Hepatocyte (in vitro differentiated cells): ENCODE measurements at places on chromosomes 3 and 15. TPM values are rescaled to one million over a fixed set of nuclear protein-coding genes. Genes with fewer than 3 reads are reported as not detected.

Gene BCL6
- 40.3 and 46.5 TPM in 2 replicates for total RNA-seq

Gene MRPL46
- total RNA-seq = 29.0 and 33.3 TPM in 2 replicates

Gene HEMK1
- total RNA-seq = 18.5 and 18.6 TPM in 2 replicates

Gene IGSF11
- total RNA-seq = 0.40 TPM in 1 of 2 replicates, not detected in the other

Gene SI
- 77.3 and 78.4 TPM in 2 replicates for total RNA-seq

Gene EIF2B5
- 34.6 and 35.0 TPM in 2 replicates for total RNA-seq

GRCh38 chr15:62494197-62494596 is 329.1 kb upstream of the C2CD4B start:
- H3K27me3 ChIP-seq = no peaks in the 10 kb centered on the region
- H3K27ac ChIP-seq = no peak overlapping the region
- no peak overlapping the region for H3K4me3 ChIP-seq
- no peak for DNase-seq
- H3K4me1 ChIP-seq = peaks cover 13% of the 10 kb centered on the region

DNA sequence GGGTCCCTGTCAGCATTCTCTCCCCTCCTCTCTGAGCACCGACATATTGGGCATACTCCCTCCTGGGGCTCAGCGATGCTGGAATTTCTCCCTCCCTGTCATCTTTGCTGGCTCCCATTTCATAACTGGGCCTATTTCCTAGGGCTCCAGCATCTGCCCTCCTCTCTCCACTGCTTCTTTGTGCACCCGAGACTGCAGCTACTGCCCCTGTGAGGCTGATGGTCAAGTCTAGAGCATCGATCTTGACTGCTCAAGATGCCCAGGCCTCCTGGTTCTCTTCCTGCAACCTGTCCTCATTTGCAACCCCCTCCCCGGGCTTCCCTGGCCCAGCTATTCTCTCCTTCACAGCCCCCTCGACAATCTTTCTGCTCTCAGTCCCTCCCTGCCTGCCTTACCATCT is 53.5 kb downstream of the WHAMM start:
- H3K4me3 ChIP-seq = no peak overlapping the region
- H3K27me3 ChIP-seq = no peaks in the 10 kb centered on the region
- no peaks in the 10 kb centered on the region for H3K36me3 ChIP-seq
- DNase-seq = no peak
- no peak overlapping the region for H3K27ac ChIP-seq

- peak; percentile 86 for DNase-seq
- no peak overlapping the region for H3K27ac ChIP-seq
- no peak overlapping the region for H3K4me3 ChIP-seq
- H3K27me3 ChIP-seq = no peaks in the 10 kb centered on the region
- peaks cover 7% of the 10 kb centered on the region for H3K4me1 ChIP-seq
Observed at GRCh38 chr3:149808209-149808829, 4.7 kb upstream of the RNF13 start.

- H3K4me1 ChIP-seq = no peaks in the 10 kb centered on the region
- H3K27me3 ChIP-seq = no peaks in the 10 kb centered on the region
- H3K4me3 ChIP-seq = no peak overlapping the region
- no peak for DNase-seq
- H3K36me3 ChIP-seq = no peaks in the 10 kb centered on the region
- H3K27ac ChIP-seq = no peak overlapping the region
Observed at GRCh38 chr15:55834331-55834730, 91.4 kb upstream of the PRTG start.

- no peak for DNase-seq
- no peaks in the 10 kb centered on the region for H3K36me3 ChIP-seq
- no peaks in the 10 kb centered on the region for H3K27me3 ChIP-seq
- H3K4me3 ChIP-seq = no peak overlapping the region
- H3K27ac ChIP-seq = no peak overlapping the region
Observed at GRCh38 chr3:188482929-188483328, 329.0 kb downstream of the LPP start.

GRCh38 chr3:5032844-5033243 is 53.6 kb downstream of the BHLHE40 start:
- no peak overlapping the region for H3K27ac ChIP-seq
- no peaks in the 10 kb centered on the region for H3K36me3 ChIP-seq
- no peak overlapping the region for H3K4me3 ChIP-seq
- no peaks in the 10 kb centered on the region for H3K4me1 ChIP-seq

DNA sequence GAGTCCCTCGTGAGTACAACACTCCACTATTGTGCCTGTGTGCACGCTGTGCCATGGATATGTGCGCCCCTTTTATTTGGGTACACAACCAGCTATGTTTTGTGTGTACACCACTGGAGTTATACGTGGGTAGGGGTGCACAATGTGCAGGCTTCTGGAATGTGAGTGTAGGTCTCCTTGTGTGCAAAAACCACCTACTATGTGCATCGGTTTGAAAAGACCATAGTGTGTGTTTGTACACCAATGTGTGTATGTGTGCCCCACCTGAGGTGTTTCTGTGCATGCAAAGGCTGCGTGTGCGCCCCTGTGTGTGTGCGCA is 86.4 kb upstream of the ALDH1L1 start:
- no peak overlapping the region for H3K4me3 ChIP-seq
- no peaks in the 10 kb centered on the region for H3K36me3 ChIP-seq
- DNase-seq = no peak
- H3K27me3 ChIP-seq = no peaks in the 10 kb centered on the region

DNA sequence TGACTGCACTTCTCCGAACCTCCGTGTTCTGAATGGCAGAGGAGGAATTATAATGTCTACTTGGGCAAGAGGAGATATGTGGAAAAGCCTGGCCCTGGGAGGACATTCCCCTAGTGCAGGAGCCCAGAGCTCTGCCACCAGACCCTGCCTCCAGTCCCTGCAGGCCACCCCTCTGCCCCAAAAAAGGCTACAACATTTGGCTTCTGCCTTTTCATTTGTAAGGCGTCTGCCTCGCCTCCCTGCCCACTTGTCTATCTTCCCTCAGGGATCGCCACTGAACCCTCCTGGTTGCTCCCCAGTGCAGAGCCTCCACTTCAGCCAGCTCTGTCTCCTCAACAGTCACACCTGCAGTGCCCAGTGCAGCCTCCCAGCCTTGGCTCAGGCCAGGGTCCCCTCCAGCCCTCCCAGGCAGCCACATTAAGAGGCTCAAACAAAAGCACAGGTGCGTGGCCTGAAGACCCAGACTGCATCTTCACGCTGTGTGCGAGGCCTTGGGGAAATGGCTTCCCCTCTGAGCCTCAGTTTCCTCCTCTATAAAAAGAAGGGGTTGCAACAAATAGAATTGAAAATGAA is 125.9 kb upstream of the SMAD3 start:
- no peaks in the 10 kb centered on the region for H3K4me1 ChIP-seq
- H3K36me3 ChIP-seq = no peaks in the 10 kb centered on the region
- H3K4me3 ChIP-seq = no peak overlapping the region
- H3K27me3 ChIP-seq = no peaks in the 10 kb centered on the region
- no peak overlapping the region for H3K27ac ChIP-seq

GRCh38 chr3:158465074-158465473 is 105.9 kb upstream of the MLF1 start:
- H3K27ac ChIP-seq = no peak overlapping the region
- no peaks in the 10 kb centered on the region for H3K36me3 ChIP-seq
- H3K27me3 ChIP-seq = no peaks in the 10 kb centered on the region
- no peaks in the 10 kb centered on the region for H3K4me1 ChIP-seq

DNA sequence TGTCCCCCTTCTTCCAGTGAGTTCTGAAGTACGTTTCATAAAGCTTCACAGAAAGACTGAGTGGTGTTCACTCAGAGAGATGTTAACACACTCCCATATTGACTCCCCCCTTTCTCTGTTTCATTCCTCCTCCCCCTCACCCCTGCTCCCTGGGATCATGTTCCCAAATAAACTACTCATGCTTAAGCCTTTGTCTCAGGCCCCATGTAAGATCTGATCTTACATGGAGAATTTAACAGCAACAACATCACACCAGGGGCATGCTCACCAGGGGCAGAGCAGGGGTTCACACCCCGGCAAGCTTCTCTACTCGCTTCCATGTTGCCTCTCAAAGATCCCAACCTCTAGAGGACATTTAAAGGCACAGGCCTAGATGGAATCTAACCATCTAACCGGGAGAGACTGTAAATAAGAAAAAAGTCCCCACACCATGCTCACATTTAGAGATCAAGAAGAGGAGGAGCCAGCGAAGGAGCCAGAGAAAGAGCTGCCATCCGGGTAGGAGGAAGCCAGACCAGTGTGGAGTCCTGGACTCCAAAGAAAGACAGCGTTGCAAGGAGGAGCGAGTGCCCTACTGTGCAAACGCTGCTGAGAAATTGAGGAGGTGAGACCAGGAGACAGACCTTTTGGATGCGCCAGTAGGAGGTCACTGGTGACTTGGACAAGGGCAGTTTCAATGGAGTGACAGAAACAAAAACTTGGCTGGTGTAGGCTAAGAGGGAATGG is 21.4 kb upstream of the SRP14 start:
- H3K4me3 ChIP-seq = no peak overlapping the region
- no peak for DNase-seq
- H3K36me3 ChIP-seq = no peaks in the 10 kb centered on the region
- H3K27me3 ChIP-seq = no peaks in the 10 kb centered on the region
- H3K27ac ChIP-seq = no peak overlapping the region
- no peaks in the 10 kb centered on the region for H3K4me1 ChIP-seq

GRCh38 chr3:98039322-98040024 is 4.4 kb upstream of the GABRR3 start:
- H3K4me1 ChIP-seq = no peaks in the 10 kb centered on the region
- H3K27ac ChIP-seq = no peak overlapping the region
- peak overlapping the region; percentile 45 for H3K4me3 ChIP-seq
- H3K36me3 ChIP-seq = no peaks in the 10 kb centered on the region
- peak; percentile 80 for DNase-seq
- H3K27me3 ChIP-seq = no peaks in the 10 kb centered on the region

- no peak overlapping the region for H3K4me3 ChIP-seq
- H3K27me3 ChIP-seq = no peaks in the 10 kb centered on the region
- no peaks in the 10 kb centered on the region for H3K36me3 ChIP-seq
- no peak overlapping the region for H3K27ac ChIP-seq
- no peaks in the 10 kb centered on the region for H3K4me1 ChIP-seq
Observed at GRCh38 chr3:137071104-137071503, 113.3 kb downstream of the IL20RB start.
